ENCODE measurements at places on chromosomes 2 and 18.

DNA sequence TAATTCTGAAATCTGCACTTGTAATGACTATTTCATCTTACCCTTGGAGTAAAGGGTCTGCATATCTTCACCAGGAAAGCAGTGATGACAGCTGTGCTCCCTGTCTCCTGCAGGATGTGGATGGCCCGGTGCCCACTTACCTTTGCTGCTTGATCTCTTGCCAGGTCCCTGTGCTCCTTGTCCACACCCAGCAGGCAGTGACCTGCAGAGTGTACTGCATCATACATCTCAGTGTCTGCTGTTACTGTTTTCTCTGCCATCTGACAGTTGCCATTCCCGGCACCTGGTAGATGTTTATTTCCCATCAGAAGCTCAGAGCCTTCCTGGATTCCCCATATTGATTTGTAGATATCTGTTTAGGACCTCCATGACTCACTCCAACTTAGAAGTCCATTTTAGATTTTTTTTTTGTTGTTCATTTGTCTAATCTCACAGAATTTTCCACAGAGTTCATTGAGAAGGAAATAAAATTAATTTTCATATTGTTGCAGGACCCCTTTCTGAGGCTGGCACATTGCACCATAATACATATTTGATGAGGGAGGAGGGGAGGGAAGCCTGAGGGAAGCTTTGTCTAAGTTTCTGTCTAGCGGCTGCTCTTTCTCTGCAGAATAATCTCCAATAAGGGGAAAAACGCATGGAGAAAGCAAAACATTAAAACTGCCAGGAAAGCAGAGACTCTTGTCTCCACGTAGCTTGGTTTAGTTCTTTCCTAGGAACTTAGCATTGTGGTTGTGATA, 697.5 kb upstream of the RAB6C start:
- DNase-seq: no peak

GRCh38 chr18:24560511-24560981, 100.1 kb downstream of the HRH4 start:
- DNase-seq: no peak

- DNase-seq: no peak
Measured at GRCh38 chr2:23506531-23507266, 121.7 kb downstream of the KLHL29 start.

DNA sequence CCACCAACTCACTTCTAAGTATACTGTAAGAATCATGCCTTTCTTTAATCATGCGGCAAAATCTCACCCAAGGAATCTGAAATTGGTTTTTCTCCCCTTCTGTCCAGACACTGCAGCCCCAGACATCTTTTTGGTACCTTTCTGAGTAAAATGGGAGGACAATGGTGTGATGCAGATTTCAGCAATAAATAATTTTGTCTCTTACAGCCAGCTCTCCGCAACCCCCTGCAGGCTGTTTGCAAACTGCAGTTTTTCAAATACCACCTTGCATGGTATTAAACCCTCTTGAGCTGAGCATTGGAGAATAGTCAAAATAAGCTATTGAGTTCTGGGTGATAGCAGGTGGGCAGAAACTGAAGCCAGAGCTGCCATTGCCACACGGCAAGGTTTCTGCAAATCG, 32.2 kb downstream of the GPR39 start:
- no peak for DNase-seq

DNA sequence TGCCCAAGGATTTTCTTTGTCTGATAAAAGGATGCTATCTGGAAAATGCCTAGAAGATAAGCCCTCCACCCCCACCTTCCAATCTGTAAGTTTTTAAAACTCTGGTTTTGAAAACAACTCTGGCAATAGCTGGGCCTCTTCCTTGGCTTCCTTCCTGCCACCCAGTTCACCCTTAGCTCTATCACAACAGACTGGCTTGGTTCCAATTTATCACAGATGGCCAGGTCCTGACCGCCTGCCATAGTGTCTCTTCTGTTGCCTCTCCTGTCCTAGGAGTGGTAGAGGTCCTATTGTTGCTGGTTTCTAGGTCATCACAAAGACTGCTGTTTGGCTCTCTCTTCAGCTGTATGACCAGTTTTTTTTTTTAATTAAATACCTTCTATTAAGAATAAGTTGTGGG, 1727.9 kb upstream of the SLC39A10 start:
- DNase-seq: no peak

GRCh38 chr2:190277234-190278112, 42.2 kb downstream of the HIBCH start:
- DNase-seq: no peak

DNA sequence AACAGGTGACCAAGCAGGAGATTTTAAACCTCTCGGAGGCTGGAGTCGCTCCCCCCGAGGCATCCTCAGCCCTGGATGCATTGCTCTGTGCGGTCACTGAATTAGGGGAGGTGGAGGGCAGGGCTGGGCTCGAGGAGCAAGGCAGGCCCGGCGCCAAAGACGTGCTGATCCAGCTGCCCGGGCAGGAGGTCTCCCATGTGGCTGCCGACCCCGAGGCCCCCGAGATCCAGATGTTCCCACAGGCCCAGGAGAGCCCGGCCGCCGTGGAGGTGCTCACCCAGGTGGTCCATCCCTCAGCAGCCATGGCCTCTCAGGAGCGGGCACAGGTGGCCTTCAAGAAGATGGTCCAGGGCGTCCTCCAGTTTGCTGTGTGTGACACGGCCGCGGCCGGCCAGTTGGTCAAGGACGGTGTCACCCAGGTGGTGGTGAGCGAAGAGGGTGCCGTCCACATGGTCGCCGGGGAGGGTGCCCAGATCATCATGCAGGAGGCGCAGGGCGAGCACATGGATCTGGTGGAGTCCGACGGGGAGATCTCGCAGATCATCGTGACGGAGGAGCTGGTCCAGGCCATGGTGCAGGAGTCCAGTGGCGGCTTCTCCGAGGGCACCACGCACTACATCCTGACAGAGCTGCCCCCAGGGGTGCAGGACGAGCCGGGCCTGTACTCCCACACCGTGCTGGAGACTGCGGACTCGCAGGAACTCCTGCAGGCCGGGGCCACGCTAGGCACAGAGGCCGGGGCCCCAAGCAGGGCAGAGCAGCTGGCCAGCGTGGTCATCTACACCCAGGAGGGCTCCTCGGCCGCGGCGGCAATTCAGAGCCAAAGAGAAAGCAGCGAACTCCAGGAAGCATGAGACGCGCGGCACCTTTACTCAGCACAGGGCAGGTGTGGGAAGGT, 145.1 kb downstream of the PTGR3 start:
- no peak for DNase-seq

GRCh38 chr2:222747526-222748160, 76.2 kb downstream of the MOGAT1 start:
- peak; percentile 28 for DNase-seq

DNA sequence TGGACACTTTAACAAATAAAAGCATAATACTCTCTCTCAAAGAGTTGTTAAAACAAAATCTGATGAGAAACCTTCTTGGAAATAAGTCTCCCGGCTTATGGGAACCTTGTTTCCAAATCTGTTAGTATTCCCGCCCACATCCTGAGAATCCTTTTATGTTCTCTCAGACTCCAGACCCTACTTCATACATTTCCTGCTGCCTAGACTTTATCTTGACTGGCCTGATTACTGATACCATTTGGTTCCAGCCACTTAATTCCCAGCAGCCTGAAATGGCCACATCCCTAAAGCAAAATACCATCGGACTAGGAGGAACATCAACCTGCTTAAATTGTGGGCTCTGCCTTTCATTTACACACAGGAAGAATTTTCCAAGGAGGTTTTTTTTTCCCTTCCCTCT, 79.1 kb upstream of the CYP1B1 start:
- no peak for DNase-seq

DNA sequence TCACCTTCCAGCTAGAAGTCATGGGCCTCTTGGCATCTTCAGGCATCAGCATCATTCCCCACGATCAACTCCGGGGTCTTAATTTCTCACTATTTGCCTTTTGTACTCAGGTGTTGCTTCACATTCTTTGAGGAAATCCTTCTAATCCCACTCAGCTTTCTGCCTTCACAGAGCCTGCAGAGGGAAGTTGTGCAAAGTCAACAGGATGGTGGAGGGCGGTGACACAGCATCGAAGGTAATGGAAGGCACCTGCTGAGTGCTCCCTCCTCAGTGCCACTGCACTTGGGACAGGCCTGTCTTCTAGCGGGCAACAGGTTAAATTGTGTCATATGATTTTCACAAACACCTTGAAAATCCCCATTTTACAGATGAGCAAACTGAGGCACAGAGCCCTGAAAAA, 164.0 kb downstream of the EN1 start:
- DNase-seq: no peak

DNA sequence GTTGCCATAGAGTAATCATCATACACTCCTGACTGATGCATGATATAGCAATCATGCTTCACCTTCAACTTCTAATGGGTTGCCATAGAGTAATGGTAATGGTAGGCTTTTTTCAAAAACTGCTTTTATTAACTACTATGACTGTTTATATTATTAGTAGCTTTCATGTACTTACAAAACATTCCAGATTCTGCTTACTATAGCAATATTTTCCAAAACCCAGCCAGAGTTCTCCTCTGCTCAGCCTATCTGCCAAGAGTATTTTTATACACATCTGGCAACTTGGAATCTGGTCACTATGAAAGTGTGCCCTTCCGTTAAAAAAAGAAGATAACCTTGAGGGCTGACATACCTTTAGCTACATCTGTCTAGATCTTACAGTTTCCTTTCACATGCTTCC, 5.0 kb upstream of the UNC80 start:
- no peak for DNase-seq

DNA sequence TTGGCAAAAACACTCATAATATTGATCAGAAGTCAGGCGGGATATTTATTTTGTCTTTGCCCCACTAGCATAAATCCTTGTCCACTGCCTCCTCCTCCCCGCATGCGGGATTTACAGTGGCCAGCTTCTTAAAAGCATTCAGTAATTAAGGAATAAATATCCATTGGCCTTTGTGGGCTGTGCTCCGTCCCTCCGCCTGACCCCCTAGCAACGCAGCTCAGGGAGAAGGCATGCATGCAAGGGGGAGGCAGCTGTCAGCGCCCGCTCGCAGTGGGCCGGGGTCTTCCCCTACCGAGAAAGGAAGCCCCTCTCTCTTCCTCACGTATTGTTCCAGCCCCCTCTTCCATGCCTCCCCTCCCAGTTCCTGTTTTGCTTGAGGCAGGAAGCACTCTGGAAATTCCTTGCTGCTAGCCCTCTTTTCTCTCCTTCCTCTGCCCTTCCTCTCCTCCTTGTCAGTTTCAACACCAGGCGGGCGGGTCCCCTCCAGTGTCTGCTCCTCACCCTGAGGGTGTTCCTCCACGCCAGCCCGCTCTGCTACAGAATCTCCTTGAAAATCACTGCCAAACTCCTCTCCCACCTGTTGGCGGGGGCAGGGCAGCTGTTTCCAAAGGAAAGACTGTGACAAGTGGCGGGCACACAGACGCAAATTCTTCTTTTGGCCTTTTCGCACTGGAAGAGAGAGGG, 60.1 kb downstream of the GBX2 start:
- DNase-seq: no peak

GRCh38 chr2:8527031-8527430, 154.8 kb upstream of the ID2 start:
- DNase-seq: no peak

GRCh38 chr2:224638301-224638823, 53.2 kb upstream of the CUL3 start:
- peak; percentile 59 for DNase-seq

GRCh38 chr18:34330308-34330707, 105.6 kb upstream of the NOL4 start:
- DNase-seq: no peak

Data from GM13977 (cell line).